HS-5 (cell line): ENCODE measurements at places on chromosomes 1 and 21.

- DNase-seq = no peak
Observed at GRCh38 chr1:7315946-7316345, 455.1 kb upstream of the VAMP3 start.

DNA sequence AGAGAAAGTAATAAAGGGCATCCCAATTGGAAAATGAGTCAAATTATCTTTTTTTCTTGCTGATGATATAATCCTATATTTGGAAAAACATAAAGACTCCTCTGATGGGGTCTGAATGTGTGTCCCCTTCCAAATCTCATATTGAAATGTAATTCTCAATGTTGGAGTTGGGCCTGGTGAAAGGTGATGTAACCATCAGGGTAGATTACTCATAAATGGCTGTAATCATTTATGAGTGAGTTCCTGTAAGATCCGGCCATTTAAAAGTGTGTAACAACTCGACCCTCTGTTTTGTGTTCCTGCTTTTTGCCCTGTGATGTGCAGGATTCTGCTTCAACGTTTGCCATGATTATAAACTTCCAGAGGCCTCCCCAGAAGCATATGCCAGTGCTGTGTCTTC lies 44.3 kb upstream of the MAP1LC3C start:
- no peak for DNase-seq

- DNase-seq = no peak
Observed at GRCh38 chr21:46097336-46098293, at the start of gene COL6A2. COL6A2 (plus strand) TSS chr21:46098112.

DNA sequence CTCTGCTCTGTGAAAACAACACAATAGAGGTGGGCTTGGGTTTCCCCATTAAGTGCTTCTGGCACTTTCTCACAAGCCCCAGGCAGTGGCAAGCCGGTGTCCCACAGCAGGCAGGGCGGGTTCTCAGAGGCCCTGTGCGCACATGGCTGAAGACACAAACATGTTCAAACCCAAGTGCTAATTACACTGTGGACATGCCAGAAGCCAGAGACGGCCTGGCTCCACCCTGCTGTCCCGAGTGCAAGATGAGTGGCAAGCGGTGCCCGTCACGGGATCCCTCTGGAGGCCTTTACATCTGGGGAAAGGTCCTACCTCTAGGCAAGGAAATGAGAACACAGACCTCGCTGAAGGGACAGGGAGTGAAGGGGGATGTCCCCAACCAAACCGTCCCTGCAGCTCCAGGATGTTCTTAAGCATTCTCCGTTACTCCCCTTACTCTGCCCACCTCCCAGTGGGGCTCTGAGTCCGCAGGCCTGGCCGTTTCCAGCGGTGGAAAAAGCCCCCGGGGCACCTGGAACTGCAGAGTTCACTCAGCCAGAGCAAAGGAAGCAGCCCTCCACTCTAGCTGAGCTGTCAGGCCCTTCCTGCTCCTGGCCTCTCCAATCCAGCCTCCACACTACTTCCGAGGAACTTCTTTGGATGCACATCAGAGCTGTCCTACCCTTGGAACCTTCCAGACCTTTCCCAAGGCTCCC lies 57.4 kb downstream of the SLC66A1 start:
- no peak for DNase-seq

DNA sequence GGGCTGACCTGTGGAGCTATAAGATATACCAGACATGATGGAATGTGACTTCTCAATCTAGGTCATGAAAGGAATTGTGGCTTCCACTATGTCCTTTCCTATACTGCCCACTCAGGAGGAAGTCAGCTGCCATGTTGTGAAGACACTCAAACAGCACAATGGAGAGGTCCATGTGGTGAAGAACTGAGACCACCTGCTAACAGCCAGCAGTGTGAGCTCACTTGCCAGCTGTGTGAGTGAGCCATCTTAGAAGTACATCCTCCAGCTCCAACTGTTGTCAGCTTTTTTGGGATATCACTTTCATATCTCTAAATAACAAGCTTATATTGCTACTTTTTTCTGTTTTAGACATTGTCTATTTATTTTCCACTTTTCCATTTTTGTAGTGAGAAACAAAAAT lies 29.7 kb downstream of the OLFML3 start:
- DNase-seq = no peak

- DNase-seq = no peak
Observed at GRCh38 chr1:65048335-65048734, 82.0 kb upstream of the JAK1 start.

DNA sequence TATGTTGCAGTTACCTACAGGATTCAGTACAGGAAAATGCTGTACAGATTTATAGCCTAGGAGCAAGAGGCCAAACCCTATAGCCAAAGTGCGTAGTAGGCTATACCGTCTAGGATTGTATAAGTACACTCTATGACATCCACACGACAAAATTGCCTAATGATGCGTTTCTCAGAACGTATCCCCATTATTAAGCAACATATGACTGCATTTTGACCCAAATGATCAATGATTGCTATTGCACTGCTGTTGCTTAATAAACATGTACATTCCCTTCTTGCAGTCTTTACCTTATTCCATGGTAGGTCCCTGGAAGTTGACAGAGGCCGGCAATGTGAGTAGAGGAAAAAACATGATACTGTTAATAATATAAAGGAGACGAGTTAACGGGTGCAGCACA lies 33.0 kb downstream of the LRRC8C start:
- DNase-seq = no peak

DNA sequence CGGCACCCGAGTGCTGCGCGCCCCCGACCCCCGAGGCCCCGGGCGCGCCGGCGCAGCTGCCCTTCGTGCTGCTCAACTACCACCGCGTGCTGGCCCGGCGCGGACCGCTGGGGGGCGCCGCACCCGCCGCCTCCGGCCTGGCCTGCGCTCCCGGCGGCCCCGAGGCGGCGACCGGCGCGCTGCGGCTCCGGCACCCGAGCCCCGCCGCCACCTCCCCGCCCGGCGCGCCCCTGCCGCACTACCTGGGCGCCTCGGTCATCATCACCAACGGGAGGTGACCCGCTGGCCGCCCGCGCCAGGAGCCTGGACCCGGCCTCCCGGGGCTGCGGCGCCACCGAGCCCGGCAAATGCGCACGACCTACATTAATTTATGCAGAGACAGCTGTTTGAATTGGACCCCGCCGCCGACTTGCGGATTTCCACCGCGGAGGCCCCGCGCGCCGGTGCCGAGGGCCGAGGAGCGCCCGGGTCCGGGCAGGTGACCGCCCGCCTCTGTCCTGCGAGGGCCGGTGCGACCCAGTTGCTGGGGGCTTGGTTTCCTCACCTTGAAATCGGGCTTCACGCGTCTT lies 49.0 kb downstream of the SIM2 start:
- no peak for DNase-seq

DNA sequence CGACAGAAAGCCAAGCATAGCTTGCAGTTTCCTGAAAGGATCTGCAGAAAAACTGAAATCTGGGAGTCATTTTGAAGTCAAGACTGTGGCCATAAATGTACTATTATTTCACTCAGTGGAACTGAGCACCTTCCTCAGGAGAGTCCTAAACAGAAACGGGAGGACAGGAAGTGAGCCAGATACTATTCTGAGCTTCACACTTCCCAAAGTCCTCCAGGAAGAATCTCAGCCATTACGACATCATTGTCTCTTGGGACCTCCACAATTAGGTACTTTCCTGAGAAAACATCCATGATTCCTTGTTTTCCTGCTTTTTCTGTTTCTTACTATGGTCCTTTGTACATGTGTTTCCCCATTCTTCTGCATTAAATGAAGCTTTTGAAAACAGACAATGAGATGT lies 299.2 kb upstream of the USP25 start:
- DNase-seq = peak; percentile 14

DNA sequence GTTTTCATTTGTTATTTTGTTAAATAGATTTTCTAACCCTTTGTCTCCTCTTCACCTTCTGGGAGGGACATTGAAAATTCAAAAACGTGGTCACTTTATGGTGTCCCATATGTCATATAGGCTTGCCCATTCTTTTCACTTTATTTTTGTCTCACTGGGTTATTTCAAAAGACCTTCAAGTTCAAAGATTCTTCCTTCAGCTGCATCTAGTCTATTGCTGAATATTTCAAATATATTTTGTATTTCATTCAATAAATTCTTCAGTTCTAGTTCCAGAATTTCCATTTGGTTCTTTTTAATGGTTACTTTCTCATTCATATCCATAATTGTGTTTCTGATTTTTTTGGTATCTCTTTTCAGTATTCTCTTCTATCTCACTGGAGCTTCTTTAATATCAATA lies 11.6 kb upstream of the KCTD3 start:
- DNase-seq = no peak

GRCh38 chr1:205444300-205444930 lies 11.4 kb downstream of the BLACAT1 start:
- DNase-seq = no peak

GRCh38 chr21:39180429-39181019 lies 2.7 kb downstream of the PSMG1 start:
- DNase-seq = no peak

DNA sequence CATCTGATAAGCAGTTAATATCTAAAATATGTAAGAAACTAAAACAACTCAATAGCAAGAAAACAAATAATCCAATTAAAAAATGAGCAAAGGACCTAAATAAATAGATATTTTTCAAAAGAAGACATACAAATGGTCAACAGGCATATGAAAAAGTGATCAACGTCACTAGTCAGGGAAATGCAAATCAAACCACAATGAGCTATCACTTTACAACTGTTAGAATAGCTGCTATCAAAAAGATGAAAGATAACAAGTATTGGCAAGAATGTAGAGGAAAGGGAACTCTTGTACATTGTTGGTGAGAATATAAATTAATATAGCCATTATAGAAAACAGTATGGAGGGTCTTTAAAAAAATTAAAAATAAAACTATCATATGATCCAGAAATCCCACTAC lies 40.7 kb upstream of the NEK7 start:
- no peak for DNase-seq

GRCh38 chr1:43349594-43350306 lies 9.0 kb upstream of the CDC20 start:
- DNase-seq = no peak

GRCh38 chr1:226100436-226101391 lies 38.2 kb downstream of the H3-3A start:
- DNase-seq = no peak

GRCh38 chr1:1124508-1124785 lies 8.6 kb upstream of the C1orf159 start:
- no peak for DNase-seq

GRCh38 chr1:18572022-18572880 lies 58.4 kb upstream of the PAX7 start:
- DNase-seq = no peak

DNA sequence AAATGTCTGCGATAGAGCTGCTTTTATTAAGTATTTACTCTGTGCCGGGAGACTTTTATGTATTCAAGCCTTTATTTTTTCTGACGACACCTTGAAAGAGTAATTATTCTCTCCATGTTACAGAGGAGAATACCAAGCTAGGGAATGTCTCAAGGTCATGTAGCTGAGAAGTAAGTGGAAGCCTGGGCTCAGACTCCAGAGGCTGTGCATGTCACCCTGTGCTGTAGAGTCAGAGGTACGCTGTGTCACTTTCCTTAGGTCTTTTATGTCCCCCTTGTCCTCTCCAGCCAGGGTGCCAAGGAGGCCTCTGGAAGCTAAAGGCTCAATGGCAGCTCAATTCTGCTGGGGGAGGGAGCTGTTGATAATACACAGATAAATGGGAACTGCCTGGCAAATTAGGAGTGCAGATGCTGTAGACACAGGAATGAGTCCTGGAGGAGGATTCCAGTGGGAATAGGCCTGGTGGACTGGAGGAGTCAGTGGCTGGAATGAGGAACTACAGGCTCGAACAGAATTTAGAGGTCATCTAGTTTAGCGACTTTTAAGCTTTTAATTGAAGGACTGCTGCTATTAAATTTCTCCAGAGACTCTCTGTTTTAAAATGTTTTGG lies 9.3 kb upstream of the IL19 start:
- no peak for DNase-seq

DNA sequence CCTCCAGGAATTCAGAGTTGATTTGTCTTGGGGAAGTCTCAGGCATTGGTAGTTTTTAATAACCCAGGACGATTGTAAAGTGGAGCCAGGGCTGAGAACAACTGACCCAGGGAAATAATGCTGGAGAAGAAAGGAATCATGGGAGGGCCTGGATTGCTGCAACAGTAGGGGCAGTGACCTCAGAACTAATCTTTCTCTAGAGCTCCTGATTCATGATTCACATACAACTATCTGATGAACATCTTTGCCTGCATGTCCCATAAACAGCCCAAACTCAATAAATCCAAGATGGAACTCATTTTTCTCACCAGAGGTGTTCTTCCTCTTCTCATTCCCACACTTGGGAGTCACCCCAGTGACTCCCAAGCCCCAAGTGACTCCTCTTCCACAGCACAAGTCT lies 8.1 kb upstream of the G0S2 start:
- no peak for DNase-seq
